ENCODE measurements at places on chromosomes 4 and X.

- no peak for DNase-seq
Measured at GRCh38 chrX:119778829-119779228, 12.6 kb downstream of the RPL39 start.

- no peak for DNase-seq
Measured at GRCh38 chrX:141619336-141619735, 29.8 kb downstream of the SPANXA2 start.

GRCh38 chr4:151661873-151662272 lies 98.9 kb downstream of the GATB start:
- DNase-seq: no peak

- DNase-seq: no peak
Measured at GRCh38 chr4:173404296-173404865, 5.5 kb upstream of the SCRG1 start.

DNA sequence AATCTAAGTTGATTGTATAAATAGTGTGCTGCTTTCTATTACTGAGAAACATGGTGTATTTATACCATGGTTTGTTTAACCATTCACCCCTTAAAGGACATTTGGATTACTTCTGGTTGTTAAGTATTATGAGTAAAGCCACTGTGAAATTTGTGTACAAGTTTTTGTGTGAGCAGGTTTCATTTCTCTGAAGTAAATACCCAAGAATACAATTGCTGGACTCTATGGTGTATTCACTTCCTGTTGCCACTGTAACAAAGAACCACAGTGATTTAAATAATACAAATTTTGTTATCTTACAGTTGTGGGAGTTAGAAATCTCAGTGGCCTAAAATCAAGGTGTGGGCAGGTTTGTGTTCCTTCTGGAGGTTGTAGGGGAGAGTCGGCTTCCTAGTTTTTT lies 869.6 kb downstream of the CCSER1 start:
- DNase-seq: no peak

- DNase-seq: no peak
Measured at GRCh38 chr4:145380123-145380522, 101.5 kb upstream of the SMAD1 start.

GRCh38 chr4:164116286-164116685 lies 621.8 kb downstream of the TMA16 start:
- no peak for DNase-seq

GRCh38 chr4:14084598-14084997 lies 457.1 kb upstream of the BOD1L1 start:
- no peak for DNase-seq

- DNase-seq: no peak
Measured at GRCh38 chr4:139913398-139913990, 240.5 kb downstream of the MAML3 start.

DNA sequence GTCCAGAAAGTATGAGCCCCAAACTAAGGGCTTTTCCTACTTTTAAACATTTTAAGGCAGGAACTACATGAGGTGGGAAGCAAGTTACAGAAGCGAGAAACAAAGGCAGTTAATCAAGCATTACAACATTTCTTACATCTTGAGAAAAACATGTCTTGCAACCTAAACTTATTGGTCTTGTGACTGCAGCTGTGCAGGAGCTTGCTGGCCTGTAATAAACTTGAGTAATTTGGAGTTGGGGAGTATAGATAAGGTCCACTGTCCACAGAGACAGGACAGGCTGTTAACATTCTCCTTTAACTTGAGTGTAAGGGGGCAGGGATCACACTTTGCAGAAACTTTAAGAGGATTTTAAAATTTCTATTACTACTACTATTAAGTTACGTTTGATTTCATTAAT lies 2.7 kb upstream of the UGT8 start:
- no peak for DNase-seq

GRCh38 chr4:144572660-144573059 lies 73.3 kb upstream of the HHIP start:
- no peak for DNase-seq

- DNase-seq: no peak
Measured at GRCh38 chrX:133869270-133869669, 116.1 kb downstream of the GPC3 start.

GRCh38 chr4:14293582-14293981 lies 666.1 kb upstream of the BOD1L1 start:
- DNase-seq: no peak

GRCh38 chr4:14853176-14853943 lies 148.9 kb upstream of the CPEB2 start:
- no peak for DNase-seq

GRCh38 chrX:120428309-120428708 lies 40.8 kb downstream of the LAMP2 start:
- no peak for DNase-seq

- DNase-seq: no peak
Measured at GRCh38 chr4:144302704-144303536, 162.4 kb upstream of the GYPA start.

GRCh38 chr4:985123-985830 lies 1.6 kb upstream of the IDUA start:
- peak; percentile 84 for DNase-seq

GRCh38 chrX:49270249-49270921 lies 792 bp downstream of the PPP1R3F start:
- no peak for DNase-seq

- DNase-seq: peak; percentile 40
Measured at GRCh38 chr4:36256398-36256891, 12.1 kb upstream of the ARAP2 start.

DNA sequence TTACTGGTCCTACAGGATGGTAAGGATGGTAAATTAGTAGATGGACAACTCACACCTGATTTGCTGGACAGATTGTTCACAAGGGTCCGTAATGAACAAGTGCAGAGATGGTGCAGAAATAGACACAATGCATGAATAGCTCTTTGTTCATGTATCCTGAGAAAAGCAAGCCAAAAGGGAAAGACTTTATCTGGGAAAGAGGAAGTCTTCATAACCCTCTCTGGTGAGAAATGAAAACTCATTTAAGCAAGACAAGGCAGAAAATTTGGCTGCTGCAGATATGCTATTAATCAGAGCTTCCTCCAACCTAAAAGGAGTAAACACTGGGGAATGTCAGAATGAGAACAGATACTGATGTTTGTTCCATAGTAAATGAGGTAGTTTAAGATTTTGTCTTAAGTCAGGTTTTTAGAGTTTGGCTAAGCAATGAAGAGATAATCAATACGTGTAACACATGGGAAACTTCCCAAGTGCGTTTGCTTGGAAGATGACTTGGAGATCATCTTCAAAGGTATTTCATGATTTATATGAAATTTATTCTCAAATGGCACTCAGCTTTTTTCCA lies 152.4 kb upstream of the BMPR1B start:
- no peak for DNase-seq

DNA sequence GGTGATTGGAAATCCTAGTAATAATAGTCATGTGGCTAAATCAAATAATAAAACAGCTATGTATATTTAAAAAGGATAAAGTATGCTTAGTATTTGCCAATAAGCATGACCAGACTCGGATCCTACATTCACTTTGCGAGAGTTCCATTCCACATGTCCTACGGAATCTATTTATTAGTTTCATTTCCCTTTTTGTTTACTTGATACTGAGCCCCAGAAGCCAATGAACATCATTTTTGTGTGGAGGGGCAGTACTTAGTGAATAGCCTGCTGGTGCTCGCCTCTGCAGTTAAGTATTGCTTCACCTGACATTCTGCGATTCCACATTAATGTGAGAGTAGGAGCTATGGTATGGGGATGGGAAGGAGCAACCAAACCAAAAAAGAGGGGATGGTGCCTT lies 58.5 kb upstream of the NAP1L5 start:
- no peak for DNase-seq

DNA sequence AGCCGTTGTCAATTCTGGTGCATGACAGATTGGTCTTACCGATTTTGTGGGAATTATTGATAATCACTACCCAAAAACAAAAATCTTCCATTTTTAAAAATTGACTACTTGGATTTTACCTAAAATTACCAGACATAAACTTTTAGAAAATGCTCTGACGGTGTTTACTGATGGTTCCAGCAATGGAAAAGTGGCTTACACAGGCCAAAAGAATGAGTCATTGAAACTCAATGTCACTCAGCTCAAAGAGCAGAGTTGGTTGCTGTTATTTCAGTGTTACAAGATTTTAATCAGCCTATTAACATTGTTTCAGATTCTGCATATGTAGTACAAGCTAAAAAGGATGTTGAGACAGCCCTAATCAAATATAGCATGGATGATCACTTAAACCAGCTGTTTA lies 23.0 kb upstream of the UGT2B17 start:
- no peak for DNase-seq

DNA sequence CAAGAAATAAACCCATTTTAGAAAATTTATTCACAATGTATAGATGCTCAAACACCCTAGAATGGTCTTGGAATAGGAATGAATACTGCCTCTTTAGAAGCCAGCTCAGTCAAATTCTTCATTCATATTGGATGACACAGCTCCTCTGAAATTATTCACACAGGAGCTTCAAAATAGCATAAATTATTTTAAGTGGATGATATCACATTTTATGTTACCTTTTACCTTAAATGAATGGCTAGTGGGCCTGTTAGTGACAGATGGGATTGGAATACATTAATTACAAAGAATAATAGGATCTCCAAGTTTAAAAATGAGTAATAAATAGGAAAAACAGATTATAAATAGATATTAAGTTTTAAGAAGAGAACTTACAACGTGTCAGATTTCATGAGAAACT lies 184.4 kb downstream of the GABRB1 start:
- no peak for DNase-seq

GRCh38 chrX:131792789-131793462 lies 230.2 kb upstream of the STK26 start:
- no peak for DNase-seq

DNA sequence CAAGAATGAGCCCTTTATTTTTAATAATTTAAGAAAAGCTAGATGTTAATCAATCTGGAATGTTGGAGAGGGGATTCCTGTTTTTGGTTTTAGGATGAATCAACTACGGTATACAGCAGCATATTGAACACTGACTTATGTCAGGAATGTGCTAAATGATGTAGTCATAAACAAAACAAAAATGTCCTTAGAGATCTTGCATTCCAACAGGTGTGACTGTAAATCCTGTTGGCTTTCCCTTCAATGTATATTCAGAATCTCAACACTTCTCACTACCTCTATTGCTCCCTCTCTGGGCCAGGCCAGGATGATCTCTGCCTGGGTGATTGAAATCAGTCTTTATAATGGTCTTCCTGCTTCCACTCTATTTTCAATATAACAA lies 37.8 kb upstream of the BDH2 start:
- DNase-seq: no peak

GRCh38 chr4:82430964-82431745 lies 765 bp downstream of the ENOPH1 start:
- peak; percentile 59 for DNase-seq

DNA sequence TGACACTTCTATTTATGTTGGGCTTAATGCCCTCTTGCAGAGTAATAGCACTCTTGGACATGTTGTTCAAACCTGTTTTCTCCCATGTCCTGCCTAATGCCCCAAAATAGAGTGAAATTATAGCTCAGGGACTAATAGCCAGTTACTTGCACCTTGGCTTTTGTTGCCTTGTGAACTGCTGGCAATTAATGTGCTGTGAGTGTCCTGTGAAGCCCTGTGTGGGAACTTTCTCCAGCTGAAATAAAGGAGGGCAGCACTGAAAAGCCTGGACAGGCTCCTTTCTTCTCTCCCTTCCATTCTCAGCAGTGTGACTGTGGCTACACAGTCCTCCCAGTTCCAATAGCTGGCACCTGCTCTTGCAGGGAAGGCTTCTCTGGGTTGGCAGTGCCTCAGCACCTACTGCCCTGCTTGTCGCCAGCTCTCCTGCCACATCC lies 72.4 kb downstream of the DCLK2 start:
- no peak for DNase-seq

DNA sequence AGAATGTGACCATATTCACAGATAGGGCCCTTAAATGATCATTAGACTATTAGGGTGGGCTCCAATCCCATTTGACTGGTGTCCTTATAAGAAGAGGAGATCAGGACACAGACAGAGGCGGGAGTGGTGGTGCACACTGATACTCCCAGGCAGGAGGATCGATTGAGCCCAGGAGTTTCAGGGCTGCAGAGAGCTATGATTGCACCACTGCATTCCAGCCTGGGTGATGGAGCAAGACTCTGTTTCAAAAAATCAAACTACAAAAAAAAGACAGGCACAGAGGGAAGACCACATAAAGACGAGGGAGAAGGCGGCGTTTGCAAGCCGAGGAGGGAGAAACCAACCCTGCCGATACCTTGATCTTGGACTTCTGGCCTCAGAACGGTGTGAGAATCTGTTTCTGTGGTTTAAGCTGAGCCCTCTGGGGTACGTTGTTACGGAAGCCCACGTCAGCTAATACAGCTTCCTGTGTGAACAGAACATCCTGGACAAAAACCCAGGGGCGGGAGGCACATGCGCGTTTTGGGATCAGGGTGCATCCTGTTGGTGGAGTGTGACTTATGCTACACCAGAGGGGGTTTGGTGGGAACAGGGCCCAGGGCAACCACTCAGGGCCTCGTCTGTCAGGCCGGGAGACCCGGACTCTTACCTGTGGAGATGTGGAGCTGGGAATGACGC lies 211.8 kb upstream of the PSAPL1 start:
- DNase-seq: peak; percentile 20

DNA sequence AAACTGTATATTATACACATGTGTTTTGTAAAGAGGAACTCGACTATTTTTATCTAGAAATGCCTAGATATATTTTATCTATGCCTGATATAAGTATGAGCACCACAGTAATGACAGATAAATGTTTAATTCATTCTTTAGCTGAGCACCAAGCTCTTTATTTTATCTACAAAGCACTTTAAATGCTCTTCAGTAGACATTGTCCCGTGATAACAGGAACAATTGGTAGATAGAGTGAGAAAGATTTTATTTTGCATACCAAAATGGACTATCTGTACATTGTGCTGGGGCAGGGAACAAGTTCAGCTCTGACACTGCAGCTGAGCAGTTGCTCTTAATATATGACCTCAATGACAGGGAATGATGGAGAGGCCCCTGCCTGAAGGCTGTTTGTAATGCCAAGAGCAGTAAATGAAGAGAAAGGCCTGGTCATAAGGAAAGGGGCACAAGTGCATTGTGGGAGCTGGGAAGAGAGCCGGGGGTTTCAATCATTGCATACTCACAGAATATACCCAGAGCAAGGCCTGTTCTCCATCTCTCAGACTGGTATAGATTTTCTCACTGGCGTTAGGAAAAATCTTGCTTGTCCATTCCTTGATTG lies 57.3 kb downstream of the SEPTIN11 start:
- no peak for DNase-seq

DNA sequence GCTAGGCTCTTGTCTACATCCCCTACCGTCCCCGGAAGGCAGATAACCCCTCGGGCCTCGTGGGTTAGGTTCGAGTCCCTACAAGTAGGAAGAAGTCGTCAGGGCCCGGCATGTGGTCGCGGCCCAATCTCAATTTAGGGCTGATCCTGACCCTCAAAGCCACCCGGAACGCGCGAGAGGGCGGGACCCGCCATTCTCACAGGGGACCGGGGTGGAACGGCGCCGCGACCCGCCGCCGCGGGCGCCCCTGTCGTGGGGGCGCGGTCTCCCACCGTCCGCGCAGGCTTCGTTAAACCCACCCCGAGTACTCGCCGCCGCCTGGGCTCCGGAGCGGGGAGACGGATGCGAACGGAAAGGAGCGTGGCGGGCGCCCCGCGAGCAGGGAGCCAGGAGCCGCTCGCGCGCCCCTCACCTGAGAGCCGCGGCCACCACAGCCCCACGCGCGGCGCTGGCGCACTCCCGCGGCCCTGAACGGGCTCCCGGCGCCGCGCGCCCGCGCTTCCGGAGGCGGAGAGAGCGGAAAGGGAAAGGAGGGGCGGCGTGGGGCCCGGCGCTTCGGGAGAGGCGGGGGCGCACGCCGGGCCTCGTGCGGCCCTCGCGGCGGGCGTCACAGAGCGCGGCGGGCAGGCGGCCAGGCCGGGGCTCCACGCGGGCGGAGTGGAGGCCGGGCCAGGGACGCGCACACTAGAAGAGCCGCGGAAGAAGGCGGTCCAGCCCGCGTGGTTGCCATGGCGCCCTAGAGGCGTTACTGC lies at the start of gene CFAP97:
Gene CFAP97 (minus strand): TSS at position 515 of the 752 bp plus-strand sequence. CDS start 12,804 bp downstream, outside the sequence.
- DNase-seq: peak; percentile 80
